ENCODE measurements at places on chromosomes 11 and 22.

DNA sequence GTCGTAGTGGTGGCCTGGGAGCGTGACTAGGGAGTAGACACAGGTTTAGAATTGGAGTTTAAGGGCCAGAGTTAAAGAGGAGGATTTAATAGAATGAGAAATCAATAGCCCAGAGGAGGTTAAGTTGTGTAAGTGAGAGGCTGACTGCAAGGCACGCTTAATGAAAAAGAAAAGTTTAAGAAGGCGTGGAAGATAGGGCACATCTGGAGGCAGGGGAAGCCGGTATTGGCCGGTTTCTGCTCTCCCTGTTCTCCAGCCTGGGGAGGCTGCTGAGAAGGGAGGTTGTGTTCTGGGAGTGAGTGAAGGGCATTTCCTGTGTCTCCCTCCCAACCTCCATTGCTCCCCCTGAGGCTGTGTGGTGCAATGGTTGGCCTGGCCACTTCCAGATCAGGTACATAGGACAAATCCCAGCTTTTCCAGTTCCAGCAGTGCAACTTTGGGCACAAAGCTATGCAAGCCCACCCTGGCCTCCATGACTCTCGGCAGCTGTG is 6.3 kb downstream of the GRIK4 start:
- DNase-seq: no peak

DNA sequence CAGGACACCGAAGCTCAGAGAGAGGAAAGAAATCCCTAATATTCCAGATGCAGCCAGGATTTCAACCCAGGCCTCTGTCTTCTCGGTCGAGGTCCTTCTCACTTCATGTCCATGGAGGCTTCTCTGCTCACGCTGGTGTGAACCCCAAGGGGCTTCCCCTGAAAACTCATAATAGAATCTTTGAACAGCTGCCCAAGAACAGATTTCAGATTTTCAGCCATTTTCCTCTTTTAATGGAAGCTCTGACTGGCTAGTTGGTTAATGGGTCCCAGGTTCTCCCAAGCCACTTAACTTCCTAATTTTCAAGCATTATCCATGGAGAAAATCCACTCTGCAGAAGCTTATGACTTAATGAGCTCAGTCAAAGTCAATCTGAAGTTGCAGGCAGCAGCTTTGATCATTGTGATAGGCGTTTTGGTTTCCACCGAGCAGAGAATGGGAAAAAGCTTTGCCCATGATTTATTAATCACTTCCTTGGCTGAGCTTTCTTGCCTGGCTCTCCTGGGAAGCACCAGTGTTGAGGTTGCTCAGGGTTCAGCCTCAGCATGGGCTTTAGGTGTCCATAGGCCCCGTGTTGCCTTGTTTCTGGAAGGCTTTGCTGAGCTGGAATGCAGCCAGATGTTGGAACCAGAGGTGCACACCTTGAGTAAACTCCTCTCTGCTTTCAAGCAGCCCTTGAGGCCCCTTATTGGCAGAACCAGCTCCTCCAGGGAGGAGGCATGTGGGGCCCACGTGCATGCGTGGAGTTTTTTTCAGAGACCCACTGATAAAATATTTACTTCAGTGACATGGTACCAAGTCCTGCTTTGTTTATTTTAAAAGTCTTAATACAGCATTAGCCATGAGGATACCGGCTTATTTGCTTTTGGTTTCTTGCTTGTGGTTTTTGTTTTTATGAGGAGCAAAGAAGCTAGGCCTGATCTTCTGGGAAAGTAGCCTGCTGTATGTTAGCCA is 25.5 kb downstream of the LDLRAD3 start:
- DNase-seq: no peak

DNA sequence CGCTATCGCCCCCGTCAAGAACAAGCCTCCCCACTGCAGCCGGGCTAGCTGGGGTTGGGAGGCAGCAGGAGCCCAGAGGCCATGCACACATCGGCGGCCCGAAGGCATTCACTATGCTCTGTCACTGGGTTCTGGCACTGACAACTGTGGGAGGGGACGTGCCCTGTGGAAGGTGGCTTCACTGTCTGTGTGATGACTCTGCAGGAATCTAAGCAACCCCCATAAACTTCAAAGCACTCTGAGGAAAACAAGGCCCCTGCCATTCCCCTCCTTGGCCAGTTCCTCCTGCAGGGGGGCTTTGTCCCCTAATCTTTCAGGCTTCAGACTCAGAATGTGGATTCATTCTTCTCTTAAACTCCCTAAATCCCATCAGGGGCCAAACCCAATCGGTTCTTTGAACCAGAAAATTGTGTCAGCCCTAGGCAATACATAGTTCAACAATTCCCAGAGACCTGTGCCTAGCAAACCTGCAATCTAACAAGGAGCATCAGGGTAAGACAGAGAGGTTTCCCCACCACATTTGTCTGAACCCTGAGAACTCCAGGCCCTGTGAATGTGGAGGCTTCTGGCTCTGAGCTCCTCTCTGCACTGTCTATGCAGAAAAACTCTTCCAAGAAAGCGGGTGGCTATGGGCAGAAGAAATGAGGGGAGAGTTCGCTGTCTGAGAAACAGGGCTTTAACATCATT is 1477.2 kb downstream of the TBC1D22A start:
- DNase-seq: no peak

GRCh38 chr11:45193695-45194094 is 47.3 kb downstream of the PRDM11 start:
- no peak for DNase-seq

GRCh38 chr11:106477776-106478175 is 400.3 kb downstream of the AASDHPPT start:
- no peak for DNase-seq

DNA sequence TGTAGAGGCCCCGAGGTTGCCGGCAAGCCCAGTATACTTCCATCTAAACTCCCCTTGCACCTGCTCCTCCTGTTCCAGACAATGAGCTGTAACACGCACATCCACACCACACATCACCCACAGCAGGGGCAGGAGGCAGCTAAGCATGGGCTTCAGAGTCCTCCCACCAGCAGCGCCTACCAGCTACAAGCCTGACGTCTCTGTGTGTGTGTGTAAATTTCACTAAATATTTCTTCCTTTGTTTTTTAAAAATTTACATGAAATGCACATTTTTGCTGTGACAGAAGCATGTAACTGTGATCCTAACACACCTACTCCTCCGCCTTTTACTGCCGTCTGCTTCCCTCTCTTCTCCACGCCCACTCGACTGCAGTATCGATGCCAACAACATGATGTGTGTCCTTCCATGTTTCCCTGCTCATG is 29.4 kb upstream of the PACSIN2 start:
- no peak for DNase-seq

DNA sequence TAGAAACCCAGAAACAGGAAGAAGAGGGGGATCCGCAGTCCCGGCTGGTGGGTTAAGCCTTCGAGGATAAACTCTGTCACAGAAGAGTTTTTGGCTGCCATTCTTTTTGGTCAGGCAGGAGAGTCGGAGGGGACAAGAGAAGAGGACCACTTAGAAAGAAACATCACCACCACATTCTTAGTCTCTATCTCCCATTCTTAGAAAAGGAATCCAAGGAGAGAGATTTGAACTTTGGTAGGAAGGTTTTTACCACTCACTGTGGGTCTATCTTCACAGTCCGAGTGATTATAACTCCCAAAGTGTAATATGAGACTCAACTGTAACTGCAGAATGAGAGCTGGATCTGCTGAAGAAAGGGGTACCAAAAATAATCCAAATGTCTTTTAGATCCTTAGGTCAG is at the start of gene OR8B12:
Gene OR8B12, minus strand, starts transcription at position 101 of the 400 bp plus-strand sequence. Its CDS starts 0 bp downstream, at position 101.
- no peak for DNase-seq

- DNase-seq: no peak
Observed at GRCh38 chr11:112033902-112034301, 8.7 kb downstream of the DLAT start.

- DNase-seq: peak; percentile 34
Observed at GRCh38 chr22:30324014-30324730, 2.6 kb downstream of the TBC1D10A start.

DNA sequence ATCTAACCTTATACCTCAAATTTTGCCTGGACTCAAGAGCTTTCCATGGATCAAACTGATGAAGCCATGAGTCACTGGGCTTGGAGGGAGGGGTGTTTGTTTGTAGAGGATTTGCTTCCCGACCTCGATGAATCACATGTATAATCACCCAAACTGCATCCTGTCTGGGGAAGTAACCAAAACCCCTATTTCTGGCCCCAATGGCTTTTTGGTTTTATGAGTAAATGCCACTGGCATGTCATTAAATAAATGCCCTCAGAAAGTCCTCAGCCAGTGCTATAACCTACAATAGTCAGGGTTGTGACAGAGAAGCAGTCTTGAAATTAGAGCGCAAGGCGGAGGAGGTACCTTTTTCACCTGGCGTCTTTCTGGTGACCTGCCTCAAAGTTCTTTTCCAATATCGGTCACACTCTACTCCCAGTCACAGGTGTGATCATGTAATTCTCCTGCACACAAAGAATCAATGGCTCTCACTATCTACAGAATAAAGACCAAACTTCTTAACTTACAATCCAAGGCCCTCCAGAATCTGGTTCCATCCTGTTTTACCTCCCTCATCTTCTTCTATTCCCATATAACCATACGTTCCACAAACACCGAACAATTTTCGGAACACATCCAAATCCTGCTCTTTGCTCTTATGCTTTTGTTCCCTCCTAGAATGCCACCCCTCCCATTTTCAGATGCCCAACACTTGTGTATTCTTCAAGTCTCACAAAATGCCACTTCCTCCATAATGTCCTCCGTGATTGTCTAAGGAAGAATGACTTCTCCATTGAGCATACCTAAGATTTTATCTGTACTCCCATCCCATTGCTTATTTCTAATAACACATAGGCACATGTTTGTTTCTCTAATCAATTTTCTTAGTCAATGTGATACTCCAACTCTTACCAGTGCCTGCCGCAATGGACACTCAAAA is 81.3 kb upstream of the BLID start:
- DNase-seq: no peak

- peak; percentile 70 for DNase-seq
Observed at GRCh38 chr11:117096201-117096991, 1.8 kb downstream of the SIK3 start.

DNA sequence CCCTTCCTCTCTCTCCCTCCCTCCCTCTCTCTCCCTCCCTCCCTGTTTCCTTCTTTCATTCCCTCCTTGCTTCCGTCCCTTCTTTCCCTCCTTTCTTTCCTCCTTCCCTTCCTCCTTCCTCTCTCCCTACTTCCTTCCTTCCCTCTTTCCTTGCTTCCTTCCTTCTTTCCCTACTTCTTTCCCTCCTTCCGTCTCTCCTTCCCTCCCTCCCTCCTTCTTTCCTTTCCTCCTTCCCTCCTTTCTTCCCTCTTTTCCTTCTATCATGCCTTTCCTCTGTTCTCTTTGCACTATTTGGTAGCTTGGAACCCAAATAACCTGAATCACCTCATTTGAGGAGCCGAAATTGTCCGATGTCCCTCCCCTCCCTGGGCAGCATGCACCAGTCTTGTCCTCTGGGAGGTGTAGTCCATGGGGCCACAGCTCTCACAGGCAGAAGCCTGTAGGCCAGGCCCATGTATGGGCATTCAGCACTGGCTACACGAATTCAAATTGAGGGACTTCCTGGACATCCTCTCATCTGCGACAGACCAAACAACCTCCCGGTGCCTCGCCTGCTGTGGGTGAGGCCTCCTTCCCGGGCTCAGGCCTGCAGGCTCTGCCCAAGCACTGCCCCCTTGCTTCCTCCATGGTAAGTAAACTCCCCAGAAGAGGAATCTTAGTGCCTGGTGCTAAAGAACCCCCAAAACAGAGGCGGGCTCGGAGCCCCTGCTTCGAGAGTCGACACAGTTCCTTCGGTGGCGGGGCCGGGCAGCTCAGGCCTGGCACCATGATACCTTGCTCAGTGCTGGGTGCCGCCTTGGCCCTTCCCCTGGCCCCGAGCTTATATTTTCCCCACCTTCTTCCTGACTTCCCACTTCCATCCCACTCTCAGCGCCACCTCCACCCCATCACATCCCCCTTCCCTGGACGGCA is 454.1 kb upstream of the CADM1 start:
- DNase-seq: no peak

DNA sequence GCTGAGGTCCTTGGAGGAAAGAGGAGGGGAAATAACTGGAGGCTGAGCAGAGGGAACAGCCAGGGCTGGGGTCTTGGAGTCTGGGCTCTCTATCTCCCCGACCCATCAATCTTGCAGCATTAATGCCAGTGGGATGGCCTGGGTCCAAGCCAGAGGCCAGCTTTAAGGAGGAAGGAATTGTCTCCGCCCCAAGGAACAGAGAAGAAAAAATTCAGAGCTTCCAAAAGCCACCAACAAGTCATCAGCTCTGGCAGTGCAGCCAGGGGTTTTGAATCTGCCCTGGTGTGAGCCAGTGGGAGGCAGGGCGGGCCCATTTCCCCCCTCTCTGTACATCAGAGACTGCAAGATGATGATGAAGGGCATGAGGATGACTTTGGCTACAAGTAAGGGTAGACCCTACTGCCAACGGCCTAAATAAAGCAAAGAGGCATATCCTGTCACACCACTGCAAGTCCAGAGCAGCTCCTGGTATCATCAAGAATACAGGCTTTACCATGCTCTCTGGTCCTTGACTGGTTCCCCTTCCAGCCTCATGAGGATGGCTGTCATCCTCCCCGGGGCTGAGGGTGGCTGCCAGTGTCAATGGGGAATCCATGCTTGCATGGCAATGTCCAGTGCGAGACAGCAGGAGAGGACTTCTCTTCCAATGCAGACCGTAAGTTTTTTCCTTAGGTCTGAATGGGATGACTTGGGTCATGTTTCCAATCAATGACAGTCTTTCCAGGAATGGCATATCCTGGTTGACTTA is 34.4 kb downstream of the LRRC32 start:
- no peak for DNase-seq

- DNase-seq: no peak
Observed at GRCh38 chr11:78715639-78716311, 141.1 kb upstream of the NARS2 start.

DNA sequence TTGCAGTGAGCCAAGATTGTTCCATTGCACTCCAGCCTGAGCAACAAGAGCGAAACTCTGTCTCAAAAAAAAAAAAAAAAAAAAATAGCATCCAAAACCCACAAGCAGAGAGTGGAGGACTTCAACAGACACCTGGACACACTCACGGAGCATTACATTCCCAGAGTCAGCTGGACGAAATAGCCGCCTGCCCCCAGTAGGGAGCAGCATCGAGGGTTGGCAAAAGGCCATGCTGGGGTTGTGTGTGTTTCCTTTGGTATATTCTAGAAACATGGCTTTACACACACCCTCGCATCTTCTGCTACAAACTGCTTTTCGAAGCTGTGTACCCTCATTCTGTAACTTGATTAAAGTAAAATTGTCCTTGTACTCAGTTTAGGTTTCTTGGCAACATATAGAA is 5.3 kb downstream of the ADA2 start:
- DNase-seq: peak; percentile 40

- DNase-seq: no peak
Observed at GRCh38 chr11:65917077-65917433, 1.8 kb downstream of the C11orf68 start.

DNA sequence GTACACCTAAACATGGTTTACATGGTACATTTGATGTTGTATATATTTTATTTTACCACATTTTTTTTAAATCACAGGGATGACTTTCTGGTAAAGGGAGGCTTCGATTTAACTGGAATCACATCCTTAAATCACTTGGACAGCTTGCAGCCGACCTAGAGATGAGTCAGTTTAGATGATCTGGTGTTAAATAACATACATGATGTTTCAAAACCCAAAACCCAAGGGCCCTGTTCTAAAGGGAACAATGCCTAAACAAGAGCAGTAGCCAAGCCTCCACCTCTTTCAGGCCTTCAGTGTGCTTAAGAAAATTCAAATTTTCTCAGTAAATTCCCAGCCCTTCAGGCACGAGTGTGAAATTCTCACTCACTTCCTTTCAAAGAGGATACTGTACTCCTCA is 108.8 kb downstream of the WT1 start:
- DNase-seq: no peak

- DNase-seq: peak; percentile 68
Observed at GRCh38 chr11:2443881-2444820, at the start of gene TRPM5. Gene TRPM5, minus strand, starts transcription at chr11:2444514. Its CDS starts 21,478 bp downstream, at chr11:2423036.

GRCh38 chr11:108670451-108670850 is 5.6 kb downstream of the DDX10 start:
- no peak for DNase-seq

GRCh38 chr11:68457898-68458249 is 2.7 kb upstream of the PPP6R3 start:
- no peak for DNase-seq

All from CD4-positive, alpha-beta T cell treated with Interleukin-15 for 1 hour (primary cell).